ENCODE measurements at places on chromosomes 5 and 9. TPM values are rescaled to one million over a fixed set of nuclear protein-coding genes. Genes with fewer than 3 reads are reported as not detected.
A peak's percentile ranks its signal among the peaks of the same experiment; 100 is the strongest.

The DRD1 gene
- not detected for total RNA-seq

DNA sequence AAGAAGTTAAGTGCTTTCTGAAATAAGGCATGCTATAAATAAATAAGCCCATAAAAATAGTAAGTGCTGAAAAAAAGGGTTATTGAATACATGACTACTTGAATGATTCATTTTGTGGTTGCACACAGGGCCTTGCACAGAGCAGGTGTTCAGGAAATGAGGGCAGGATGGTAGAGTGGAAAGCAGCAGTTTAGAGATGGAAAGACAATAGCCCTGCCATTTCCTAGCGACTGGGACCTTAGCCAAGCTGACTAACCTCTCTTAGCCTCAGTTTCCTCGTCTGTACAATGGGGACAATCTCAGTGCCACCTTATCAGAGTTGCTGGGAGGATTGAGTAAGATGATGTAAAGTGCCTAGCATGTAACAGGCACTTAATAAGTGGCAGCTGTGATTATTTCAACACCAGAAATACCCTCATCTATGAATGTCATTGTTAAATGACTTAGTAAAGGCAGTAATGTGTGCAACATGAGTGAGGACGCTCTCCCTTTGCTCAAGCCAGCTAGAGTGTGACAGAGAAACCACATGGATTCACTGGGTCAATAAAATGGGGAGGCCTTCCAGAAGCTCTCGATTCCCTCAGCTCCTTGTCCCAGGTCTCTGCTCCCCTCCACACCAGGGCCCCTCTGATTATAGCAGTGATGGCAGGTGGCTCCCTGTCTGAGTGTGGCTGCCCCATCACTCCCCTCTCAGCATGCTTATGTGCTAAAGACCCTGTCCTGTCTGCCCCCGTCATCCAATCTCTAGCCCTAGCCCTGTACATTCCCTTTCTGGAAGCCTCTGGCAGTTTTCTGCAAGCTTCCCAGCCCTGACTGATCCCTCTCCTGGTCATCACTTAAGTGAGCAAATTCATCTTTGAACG lies 16.0 kb upstream of the PHF19 start:
- DNase-seq = peak; percentile 80

- DNase-seq = no peak
Observed at GRCh38 chr9:4555236-4555635, 65.0 kb downstream of the SLC1A1 start.

DNA sequence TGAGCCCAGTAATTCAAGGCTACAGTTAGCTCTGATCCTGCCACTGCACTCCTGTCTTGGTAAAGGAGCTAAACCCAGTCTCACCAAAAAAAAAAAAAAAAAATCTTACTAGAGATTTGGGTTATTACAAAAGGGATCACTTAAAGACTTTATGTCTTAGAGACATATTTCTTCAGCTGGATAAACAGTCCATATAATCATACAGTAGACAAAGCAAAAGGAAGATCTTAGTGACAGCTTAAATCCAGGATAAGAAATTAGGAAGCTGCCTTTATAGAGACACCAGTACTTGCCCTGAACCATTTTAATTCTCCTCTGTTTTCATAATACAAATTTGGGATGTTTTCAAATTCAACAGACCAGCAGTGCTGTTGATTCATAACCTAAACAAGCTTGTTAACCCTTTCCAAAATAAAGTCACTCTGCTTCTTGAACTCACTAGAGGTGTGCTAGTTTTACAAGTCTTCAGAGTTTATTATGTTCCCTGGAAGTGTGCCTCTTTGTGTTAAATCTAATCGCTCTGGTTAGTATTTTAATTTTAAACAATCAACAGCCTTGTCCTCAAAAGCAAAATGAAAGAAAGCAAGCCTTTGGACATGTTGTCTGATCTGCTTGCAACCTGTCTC lies 255.5 kb downstream of the ARRDC3 start:
- DNase-seq = no peak

DNA sequence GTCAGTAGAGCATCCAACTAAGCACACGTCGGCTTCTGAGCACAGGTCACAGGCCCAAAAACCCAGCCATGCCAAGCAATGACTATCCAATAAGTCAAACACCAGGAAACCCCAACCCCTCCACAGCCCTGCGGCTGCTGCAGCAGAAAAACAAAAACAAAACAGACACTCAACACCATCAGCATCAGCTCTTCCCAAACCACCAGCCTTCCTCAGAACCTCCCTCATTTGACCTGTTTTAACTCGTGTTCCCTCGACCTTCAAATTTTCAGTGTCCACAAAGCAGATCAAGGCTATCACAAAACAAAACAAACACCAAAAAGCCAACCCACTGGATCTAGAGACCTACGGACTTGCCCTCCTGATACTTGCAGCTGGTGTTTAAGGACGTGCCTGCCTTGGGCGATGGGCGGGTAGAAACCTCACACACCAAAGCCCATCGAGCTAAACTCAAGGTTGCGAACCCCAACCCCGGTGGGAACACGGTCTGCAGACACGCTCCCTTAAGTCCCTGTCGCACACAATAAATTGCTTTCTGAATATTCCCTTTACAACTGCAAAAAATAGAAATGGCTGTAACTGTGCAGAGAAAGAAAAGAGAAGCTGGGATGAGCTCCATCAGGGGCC lies 247.1 kb upstream of the ANKRD55 start:
- DNase-seq = no peak

DNA sequence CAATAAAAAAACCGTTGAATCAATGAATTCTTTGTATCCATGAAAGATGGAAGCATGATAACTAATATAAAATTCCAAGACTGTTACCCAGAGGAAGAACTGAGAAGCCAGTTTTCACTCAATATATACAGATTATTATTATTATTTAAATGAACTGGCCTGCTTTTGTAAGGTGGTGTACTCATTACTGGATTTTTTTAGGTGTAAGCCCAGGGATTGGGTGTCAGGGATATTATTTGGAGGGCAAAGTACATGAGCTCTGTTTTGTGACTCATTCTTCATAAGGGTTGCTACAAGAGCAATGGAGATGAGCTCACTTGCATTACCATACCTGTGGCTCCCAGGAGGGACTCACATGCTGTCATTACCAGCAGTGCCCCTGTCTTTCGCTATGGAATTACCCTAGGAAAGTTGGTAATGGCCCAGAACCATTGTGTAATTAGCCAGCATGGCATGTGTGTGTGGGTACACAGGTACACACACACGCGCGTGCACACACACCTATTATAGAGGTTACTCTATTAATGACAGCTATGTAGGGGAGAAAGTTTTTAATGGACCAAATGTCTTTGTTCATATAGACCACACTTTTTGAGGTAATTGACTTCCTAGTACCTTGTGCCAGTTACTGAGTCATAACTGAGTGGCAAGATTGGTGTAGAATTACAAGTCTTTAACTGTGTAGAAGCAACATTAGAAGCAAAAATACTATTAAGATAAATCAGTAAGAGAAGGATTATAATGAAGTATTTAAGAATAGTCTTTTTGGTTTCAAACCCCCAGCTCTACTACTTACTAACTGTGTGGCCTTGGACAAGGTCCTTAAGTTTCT lies 143.4 kb downstream of the GDNF start:
- DNase-seq = no peak

GRCh38 chr9:134641990-134642384 lies 384 bp downstream of the COL5A1 start:
- no peak for DNase-seq

DNA sequence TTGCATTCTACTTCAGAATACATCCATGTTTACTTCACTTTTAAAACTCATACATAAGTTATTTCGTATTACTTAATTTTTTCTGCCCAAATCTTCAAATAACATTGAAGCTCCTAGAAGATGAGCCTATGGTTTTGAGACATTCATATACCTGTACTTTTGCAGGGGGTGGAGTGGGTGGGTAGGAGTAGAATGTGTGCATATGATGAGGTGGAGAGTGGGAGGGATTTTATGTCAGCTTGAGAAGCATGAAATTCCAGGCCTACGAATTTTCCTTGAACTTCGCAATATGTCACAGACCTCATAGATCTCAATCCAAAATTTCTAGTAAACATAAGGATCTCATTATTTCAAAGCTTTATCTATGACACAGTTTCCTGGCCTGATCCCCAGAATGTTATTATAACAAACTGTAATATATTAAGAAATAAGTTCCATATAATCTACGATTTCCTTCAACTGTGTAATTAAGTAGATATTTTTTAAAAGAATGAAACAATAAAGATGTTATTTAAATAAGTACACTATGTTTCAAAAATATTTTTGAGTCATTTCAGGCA lies 19.7 kb upstream of the MOB3B start:
- no peak for DNase-seq

The ACO1 gene
- total RNA-seq = 9.9 TPM

The SPAG8 gene
- 1.0 TPM for total RNA-seq

DNA sequence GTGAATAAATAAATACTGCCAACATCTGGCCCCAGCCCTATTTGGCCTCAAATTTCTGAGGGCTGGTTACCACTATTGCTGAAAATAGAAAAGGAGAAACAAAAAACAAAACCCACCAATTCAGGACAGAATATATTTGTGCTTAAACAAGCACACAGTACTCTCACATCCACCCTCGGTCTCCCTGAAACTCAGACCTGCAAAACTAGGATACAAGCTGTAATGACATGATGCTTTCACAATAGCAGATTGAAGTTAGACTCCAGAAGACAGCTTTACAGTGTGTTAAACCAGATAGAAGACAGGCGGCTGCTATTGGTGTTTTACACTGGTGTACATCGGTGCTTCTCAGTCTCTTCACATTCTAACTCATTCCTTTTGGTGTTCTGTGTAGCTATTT lies 214.9 kb upstream of the DMRT1 start:
- no peak for DNase-seq

DNA sequence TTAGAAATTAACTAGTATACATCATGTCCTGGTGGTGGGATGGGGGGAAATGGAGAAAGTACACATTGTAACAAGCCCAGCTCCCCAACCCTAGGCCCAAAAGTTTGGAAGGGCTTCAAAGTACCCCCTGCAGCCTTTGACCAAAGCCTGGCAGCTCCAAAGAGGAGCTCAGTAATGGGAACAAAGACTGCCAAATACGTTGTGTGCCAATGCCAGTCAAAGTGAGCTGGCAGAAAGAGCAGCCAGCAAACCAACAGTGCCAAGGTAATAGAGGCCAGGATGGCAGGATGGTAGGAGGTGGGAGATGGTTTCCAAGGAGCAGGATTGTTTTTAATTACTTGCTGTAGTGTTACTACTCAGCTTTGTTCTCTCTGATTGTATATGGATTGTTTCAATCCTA lies 248.3 kb downstream of the COX7C start:
- DNase-seq = no peak

DNA sequence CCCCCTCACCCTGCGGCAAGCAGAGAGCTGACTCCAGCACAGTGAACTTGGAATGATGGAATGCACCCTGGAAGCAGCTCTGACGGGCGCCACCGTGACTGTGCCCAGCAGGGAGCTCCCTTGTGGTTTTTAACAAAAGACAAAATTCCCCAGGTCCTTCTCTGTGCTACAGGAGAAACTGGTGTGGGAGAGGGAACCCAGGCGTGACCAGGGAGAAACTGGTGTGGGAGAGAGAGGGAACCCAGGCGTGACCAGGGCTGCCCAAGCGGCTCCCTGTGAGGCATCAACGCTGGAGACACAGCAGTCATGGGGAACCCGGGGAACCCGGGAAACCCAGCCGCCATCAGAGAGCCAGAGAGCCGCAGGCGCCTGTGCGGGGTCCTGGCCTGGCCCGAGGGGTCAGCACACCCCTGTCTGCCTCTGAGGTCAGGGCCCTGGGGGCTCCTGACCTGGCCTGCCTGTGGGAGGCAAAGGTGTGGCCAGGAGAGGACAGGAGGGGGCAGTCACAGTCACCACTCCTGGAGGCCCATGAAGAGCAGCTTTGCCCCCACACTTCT lies 3.1 kb upstream of the AHRR start:
- no peak for DNase-seq

GRCh38 chr9:85223506-85224125 lies 518.1 kb downstream of the AGTPBP1 start:
- DNase-seq = no peak

DNA sequence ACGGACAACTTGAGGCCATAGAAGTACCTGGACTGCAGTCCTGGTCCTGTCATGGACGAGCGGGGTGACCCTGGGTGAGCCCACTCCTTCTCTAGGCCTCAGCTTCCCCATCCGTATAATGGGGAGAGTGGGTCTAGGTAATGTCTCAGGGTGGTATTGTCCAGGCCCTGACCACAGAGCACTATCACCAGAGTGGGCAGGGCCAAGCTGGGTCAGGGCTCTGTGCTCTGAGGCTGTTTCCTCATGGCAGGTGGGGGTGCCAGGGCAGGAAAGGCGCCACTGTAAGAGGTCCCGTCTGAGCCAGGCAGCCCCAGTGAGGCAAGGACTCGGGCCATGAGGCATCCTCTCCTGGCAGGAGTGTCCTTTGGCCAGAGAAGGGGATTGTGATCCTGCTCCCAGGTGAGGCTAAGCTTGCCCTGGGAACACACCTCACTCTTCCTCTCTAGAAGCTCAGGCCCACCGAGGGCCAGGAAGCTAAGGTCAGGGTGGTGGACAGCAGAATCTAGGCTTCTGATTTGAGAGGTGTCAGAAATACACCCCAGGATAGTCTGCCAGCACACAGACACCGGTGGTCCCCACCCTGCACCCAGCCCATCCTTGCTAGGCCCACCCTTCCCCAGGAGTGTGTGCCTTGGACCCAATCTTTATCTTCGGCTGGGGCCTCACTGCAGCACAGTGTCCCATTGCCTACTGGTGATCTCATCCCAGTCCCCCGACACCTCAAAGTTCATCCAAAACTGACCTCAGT lies 1.5 kb upstream of the MYOZ3 start:
- DNase-seq = no peak

DNA sequence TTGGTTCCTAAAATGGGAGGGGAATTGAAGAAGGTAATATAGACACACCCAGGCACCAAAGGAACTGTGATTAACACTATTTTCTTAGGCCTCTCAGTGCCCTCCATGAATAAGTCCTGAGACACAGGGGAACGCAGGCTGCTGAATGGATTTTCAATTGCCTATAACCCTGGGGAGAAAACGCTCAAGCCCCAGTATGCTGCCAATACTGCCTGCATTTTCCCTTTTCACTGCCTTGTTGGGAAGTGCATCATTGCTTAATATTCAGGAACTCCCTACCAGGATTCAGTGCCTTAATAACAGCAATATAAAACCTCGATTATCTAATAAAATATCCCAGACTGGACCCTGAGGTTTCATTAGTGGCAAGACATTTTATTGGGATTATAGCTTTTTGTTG lies 25.4 kb downstream of the APBA1 start:
- DNase-seq = no peak

- no peak for DNase-seq
Observed at GRCh38 chr5:54458221-54458620, 2.7 kb downstream of the HSPB3 start.

GRCh38 chr5:87081016-87081415 lies 186.7 kb upstream of the RASA1 start:
- no peak for DNase-seq

The FGFR4 gene
- total RNA-seq = 2.3 TPM

All from activated naive CD4-positive, alpha-beta T cell treated with anti-CD3 and anti-CD28 coated beads, Interleukin-2, amount 50 U/mL, for 72 hours (primary cell).